ENCODE measurements at places on chromosomes 13 and 19.

DNA sequence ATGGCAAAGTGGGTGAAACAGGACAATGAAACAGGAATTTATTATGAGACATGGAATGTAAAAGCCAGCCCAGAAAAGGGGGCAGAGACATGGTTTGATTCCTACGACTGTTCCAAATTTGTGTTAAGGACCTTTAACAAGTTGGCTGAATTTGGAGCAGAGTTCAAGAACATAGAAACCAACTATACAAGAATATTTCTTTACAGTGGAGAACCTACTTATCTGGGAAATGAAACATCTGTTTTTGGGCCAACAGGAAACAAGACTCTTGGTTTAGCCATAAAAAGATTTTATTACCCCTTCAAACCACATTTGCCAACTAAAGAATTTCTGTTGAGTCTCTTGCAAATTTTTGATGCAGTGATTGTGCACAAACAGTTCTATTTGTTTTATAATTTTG lies 8.6 kb downstream of the CLN5 start:
- no peak for DNase-seq

GRCh38 chr13:95920485-95920884 lies 132.7 kb downstream of the UGGT2 start:
- DNase-seq = no peak

GRCh38 chr13:91946498-91947070 lies 548.2 kb downstream of the GPC5 start:
- DNase-seq = peak; percentile 31

- no peak for DNase-seq
These were observed 57.8 kb downstream of the MBNL2 start for GRCh38 chr13:97279913-97280312.

GRCh38 chr13:49821216-49822009 lies 28.9 kb upstream of the KPNA3 start:
- no peak for DNase-seq

GRCh38 chr13:92491839-92492238 lies 734.8 kb upstream of the GPC6 start:
- no peak for DNase-seq

DNA sequence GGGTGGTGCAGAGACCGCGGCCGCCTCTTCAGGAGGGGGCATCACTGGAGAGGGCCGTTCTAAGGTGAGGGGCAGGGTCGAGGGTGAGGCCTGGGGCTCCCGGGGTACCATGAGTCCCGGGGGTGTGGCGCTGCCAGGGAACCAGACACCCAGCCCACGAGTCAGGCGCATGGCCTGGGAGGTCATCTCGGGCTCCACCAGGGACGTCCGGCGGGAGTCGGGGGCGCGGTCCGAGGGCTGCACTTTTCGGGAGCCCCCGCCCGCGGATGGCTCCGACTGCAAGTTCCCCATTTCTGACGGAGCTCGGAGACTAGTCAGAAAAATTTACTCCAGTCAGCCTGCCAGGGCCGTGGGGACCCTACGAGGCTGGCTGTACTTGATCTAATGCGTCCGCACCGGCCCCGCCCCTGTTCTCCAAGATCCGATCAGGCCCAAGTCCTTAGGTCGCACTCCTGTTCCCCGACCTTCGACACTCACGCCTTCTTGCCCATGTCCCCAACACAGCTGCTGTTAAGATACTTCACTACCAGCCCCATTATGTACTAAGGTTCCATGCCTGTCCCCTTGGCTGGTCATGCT lies 774 bp downstream of the GGN start:
- no peak for DNase-seq

DNA sequence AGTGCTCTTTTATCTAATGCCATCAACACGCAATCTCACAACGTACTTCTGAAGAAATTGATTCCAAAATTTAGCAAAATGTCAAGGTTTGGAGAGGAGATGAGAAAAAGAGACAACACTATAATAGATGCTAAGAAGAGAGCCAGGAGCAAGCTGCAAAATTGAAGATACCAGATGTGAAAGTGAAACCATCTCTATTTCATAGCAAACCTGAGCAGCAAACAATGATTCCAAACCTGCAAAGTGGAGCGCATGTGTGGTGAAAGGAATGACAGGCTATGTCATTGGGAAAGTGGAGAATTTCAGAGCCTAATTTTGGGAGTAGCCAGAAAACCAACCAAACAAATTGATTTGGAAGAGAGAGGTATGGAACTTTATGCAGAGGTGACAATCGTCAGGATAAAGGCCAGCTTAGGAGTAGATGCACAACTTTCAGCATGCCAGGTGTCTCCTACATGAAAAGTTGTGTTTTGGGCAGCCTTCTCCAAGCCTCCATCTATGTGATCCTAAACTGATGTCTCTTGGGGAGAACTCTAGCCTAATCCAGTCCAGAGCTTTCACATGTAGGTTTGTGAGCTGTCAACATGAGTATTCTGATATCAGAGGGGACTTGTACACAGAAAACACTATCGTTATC lies 158.4 kb upstream of the FNDC3A start:
- DNase-seq = no peak

GRCh38 chr19:53389571-53389970 lies 5.4 kb upstream of the ZNF765 start:
- no peak for DNase-seq

DNA sequence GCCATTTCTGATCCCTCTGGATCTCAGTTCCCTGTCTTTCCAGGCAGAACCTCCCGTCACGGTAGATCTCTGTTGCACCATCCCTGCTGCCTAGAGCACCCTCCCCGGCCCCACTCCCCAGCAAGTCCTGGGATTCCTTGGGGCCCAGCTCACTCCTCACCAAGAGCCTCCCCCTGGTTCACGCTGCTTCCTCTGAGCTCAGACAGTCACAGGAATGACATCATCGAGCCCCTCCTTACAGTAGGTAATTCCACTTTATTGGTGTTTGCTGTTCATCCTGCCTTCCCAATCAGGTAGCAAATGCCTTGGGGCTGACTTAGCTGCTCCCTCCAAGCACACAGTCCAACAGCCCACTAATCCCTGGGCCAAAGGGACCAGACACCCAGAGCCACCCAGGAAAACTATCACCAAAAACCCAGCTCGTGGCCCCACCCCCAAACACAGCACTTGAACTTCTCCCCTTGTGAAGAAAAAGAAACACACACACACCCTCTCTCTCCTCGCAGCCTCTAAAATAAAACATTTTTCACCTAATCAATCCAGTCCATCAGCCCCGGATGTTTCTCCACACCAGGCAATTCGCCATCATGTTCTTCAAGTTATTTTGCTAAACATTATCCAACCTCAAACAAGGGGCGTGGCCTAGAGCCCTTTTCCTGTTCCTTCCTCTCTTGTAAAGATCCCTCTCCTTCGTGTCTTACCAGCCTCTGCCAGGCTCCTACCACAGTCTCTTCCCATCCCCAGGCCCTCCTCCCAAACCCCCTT lies 2.5 kb downstream of the NAPA start:
- DNase-seq = no peak

DNA sequence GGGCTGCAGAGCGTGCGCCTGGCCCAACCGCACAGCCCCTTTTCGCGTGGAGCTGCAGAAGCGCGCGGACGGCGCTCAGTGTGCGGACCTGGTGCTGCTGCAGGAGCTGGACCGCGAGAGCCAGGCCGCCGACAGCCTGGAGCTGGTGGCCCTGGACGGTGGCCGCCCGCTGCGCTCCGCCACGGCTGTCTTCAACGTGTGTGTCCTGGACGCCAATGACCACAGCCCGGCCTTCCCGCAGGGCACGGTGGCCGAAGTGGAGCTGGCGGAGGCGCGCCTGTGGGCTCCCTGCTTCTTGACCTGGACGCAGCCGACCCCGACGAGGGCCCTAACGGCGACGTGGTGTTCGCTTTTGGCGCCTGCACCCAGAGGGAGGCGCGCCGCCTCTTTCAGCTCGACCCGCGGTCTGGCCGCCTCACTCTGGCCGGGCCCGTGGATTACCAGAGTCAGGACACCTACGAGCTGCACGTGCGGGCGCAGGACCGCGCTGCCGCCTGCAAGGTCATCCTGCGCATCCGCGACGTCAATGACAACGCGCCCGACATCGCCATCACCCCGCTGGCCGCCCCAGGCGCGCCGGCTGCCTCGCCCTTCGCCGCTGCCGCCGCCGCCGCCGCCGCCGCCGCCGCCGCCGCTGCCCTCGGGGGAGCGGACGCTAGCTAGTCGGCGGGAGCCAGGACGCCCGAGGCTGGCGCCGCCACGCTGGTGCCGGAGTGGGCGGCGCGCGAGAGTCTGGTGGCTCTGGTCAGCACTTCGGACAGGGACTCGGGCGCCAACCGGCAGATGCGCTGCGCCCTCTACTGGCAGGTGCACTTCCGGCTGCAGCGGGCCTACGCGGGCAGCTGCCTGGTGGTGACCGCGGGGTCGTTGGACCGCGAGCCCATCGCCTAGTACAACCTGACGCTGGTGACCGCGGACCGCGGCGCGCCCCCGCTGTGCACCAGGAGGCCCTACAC lies 172.2 kb downstream of the OLFM4 start:
- peak; percentile 37 for DNase-seq

DNA sequence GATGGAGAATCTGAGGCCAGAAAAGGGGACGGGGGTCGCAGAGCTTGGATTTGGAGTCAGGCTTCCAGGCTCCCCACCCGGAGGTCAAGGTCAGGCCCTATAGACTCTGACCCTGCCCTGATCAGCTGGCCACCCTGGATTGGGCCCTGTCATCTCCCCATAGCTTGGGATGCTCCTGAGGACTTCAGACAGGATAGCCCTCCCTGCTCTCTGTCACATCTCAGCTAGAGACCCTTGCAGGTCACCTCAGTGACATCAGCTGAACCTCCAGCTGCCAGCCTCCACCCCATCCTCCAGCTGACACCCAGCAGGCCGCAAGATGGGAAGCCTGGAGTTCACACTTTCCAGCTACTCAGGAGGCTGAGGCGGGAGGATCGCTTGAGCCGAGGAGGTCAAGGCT lies 2.8 kb upstream of the TPM4 start:
- no peak for DNase-seq

DNA sequence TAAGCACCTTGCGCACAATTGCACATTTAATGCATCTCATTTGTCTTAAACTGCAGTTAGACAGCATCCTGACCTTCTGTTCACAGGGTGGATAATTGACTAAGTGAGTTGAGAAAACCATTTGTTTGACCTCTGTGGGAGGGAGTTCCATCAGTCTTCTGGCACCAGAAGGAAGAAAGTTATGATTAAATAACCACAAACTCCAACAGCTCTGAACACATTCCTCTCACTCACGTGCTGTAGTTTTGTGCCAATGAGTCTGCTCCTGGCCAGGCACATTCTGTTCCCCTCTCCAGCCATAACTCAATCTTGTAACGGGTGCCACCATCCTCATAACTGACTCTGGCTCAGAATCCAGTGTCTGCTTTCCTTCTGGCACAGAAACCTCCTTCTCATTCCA lies 817.2 kb downstream of the SLITRK1 start:
- no peak for DNase-seq

DNA sequence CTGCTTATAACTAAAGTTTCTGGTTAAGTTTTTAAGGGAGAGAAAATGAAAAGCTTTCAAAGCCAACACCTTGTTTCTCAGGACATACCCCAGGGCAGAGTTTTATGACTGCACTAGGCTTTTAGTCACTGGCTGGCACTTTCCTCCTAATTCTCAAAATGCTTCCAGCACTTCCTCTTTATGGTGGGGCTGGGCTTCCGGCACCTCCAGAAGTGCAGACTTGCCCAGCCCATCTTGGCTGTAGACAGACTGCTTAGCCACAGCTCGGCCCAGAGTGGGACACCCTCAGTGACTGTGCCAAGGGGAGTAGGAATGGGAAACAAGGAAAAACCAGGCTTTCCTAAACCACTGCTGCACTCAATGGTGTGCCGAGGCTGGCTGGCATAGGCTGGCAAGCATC lies 23.2 kb upstream of the GTF3A start:
- no peak for DNase-seq

GRCh38 chr19:47322058-47322457 lies 9.9 kb upstream of the C5AR2 start:
- no peak for DNase-seq

GRCh38 chr13:77863144-77863543 lies 55.5 kb downstream of the EDNRB start:
- DNase-seq = no peak

DNA sequence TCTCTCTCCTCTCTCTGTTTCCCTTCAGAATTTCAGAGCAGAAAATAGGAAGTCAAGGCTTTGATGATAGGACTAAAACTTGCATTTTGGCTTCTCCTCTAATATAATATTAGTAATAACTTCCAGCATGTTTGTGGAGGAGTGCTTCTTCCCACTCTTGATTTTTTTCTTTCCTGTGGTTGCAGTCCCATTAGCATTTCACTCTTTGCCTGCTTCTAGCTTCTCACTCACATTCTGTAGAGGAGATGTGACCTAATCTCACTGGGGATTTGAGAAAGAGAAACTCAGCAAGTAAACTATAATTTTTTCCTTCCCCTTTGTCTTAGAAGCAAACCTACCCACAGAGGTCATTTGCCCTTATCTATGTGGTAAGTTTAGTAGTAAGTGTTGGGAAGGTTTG lies 169.4 kb upstream of the HTR2A start:
- DNase-seq = no peak

GRCh38 chr19:29831686-29832085 lies 19.9 kb downstream of the CCNE1 start:
- no peak for DNase-seq

DNA sequence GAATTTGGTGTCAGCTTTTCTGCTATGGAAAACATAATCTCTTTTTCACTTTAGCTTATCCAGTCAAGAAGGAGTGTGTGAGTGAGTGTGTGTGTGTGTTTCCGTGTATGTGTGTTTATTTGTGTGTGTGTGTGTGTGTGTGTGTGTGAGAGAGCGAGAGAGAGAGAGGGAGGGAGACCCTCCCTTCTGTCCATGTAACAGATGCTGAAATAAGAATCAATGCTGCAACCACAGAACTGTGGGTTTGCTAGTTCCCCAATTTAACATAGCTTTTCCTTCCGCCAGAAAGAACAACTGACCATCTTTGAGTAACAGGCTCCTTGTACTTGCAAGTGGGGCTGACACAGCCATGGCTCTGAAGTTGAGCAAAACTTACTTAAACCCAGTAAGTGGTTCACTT lies 5.2 kb downstream of the LCP1 start:
- no peak for DNase-seq

DNA sequence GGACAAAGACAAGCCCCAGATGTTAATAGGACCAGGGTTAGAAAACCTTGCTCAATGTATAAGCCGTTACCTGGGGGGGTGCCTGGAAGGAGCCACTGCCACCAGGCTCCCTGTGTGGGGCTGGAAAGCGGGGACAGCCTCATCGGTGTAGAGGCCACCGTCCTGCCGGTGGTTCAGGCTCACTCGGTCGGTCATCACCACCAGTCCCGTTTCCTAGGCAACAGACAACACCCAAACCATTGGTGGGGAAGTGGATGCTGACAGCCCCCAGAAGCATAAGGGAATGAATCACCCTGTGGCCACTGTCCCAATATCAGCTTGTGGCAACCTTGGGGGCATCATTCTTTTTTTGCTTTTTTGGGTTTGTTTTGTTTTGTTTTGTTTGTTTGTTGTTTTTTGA lies 55.8 kb downstream of the CPAMD8 start:
- no peak for DNase-seq

- DNase-seq = no peak
These were observed 42.2 kb downstream of the DHRS12 start for GRCh38 chr13:51761643-51762350.

Data from GM13976 (cell line).